ENCODE measurements at places on chromosomes 7 and 10.

GRCh38 chr10:75276069-75276872 is 40.5 kb upstream of the COMTD1 start:
- DNase-seq = no peak

DNA sequence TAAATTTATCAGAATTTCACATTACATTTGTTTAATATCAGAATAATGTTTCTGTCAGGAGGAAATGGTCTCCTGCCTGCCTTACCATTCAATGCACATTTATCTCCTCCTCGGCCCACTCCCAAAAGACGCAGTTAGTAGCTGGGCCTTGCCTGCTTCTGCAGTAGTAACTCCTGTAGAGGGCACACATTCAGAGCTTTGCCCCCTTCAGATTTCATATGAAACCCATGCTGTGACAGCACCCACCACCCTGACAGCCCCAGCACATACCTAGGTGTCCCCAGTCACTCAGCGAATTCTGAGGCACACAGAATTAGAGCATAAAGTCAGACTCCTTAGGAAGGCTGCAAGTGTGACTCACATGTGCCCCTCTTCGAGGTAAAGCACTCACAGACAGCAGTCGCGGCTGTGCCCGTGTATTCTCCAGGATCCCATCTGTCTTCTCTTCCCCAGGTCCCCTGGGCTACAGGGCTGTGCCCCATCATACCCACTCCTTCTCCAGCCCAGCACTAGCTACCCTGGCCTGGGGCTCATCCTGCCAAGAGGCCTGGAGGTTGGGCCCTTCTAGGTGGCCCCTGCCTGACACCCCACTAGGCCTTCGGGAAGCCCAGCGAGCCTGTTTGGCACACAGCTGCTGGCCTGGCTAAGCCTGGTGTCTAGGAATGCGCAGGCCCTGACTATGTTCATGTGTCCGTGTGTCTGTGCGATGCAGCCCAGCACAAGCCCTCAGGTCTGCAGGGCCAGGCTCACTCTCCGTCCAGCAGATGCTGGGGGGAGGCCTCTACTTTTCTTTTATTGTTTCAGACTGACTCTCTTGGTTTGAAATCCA is 4.7 kb upstream of the DEPP1 start:
- DNase-seq = no peak

GRCh38 chr7:50287129-50287528 is 17.4 kb upstream of the IKZF1 start:
- no peak for DNase-seq

DNA sequence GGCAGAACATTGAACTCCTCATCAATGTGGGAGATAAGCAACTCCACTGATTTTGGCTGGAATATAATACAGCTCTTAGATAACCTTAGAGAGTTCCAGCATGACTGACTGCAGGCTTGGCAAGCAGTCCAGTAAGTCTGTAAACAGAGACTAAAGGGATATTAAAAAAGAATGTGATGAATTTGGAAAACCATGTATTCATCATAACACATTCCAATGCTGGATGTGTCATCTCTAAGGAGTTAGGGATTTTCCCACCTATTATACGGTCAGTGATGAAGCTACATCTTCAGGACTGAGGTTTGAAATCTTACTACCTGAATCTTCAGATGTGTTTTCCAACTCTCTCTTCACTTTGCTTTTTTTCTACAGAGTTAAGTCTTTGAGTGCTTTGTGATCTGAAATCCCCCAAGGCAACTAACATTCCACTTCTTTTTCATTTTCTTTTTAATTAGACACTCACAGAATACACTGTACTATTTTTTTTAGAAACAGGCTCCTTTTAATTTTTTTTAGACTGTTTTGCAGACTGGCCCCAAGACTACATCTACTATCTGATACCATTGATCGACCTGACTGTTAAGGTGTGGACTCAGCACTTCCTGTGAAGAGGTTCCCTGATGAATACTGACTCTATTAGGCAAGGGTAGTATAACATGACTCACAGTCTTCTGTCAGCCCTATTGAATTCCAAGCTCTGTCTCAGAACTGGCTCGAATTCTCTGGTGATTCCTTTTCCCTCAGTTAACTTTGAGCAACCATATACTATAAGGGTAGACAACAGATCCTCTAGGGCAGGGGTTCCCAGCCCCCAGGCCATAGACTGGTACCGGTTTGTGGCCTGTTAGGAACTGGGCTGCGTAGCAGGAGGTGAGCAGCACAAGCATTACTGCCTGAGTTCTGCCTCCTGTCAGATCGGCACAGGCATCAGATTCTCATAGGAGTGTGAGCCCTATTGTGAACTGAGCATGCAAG is 678.2 kb downstream of the GRM8 start:
- no peak for DNase-seq
